T1000 (cell line): ENCODE measurements at places on chromosomes 6 and 20.

- no peak for DNase-seq
Observed at GRCh38 chr6:163095401-163095800, 319.1 kb upstream of the QKI start.

GRCh38 chr6:24931718-24932691 lies 3.8 kb downstream of the RIPOR2 start:
- no peak for DNase-seq

DNA sequence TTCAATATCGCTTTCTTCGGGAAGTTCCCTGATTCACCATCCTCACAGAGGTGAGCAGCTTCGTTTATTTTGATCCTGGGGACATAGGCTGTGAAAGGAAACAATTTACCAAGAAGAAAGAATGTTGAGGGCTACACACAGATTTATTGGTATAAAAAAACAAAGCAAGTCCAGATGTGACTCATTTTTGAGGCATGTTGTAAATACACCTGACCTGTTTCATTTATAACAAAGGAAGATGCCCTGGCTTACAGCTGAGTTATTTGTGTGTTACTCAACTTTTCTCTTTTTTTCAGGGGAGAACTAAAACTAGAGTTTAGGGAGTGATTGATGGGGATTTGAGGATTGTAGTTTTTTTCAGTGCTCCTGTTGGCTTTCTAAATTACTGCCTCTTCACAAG lies 489.5 kb downstream of the CBLN4 start:
- DNase-seq = no peak

- DNase-seq = no peak
Observed at GRCh38 chr6:41677124-41677921, 39.1 kb downstream of the MDFI start.

GRCh38 chr20:4519534-4519933 lies 202.2 kb upstream of the PRND start:
- no peak for DNase-seq

DNA sequence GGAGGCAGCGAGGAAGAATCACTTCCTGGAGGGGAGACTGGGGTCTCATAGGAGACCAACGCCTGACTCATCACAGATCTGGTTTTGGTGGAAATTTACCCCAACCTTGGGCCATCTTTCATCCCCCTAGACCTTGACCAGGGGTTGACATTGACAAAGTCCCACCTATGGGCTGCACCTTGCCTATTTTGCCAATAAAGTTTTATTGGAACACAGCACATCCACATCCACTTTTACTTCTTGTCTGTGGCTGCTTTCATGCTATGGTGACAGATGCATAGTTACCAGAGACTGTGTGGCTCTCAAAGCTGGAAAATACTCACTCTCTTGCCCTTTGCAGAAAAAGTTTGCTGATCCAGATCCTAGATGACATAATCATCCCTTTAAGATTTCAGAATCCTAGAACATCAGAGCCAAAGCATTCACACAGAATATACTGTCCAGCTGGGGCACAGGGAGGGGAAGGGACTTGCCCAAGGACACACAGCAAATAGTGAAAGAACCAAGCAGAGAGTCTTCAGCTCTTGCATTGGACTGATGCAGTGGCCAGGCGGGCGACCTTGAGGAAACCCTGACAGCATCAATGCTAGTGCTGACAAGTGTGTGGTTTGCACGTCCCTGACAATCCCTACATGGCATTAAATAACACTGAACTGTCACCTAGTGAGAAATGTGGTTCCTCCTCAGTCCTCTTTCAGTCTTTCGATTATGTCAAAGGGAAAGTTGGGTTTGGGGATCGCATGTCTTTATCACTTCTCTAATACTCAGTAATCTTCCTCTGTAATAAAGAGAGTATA lies 41.2 kb downstream of the CD40 start:
- DNase-seq = no peak

DNA sequence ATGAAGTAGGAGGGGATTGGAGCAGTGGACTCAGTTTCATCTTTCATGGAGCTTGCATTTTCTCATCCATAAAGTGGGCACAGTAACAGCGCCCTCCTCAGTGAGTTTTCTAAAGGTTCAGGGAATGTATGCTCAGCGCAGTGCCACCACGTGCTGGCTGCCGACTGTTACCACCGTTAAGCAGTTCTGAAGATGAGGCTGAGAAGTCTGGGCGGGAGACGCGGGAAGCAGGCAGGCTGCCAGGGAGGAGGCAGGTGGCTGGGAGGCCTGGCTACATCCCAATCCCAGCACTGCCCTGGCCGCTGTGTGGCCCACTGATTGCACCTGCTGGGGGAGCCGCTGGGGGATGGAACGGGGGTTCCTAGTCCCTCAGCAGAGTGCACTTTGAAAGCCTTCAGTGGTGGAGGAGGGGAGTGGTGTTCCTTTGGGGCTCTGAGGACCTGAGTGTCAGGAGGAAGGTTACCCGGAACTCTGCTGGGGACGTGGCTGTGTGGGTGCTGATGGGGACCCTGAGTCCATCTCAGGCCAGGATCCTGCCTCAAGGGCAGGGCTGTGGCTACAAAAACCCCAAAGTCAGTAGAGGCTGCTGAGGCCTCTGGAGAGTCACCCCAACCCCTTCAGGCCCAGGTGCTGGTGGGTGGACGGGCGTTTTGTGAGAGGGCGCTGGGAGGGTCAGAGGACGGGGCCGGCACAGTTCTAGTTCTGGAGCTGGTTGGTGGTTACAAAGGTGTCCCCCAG lies 28.0 kb upstream of the PHACTR3 start:
- DNase-seq = no peak

DNA sequence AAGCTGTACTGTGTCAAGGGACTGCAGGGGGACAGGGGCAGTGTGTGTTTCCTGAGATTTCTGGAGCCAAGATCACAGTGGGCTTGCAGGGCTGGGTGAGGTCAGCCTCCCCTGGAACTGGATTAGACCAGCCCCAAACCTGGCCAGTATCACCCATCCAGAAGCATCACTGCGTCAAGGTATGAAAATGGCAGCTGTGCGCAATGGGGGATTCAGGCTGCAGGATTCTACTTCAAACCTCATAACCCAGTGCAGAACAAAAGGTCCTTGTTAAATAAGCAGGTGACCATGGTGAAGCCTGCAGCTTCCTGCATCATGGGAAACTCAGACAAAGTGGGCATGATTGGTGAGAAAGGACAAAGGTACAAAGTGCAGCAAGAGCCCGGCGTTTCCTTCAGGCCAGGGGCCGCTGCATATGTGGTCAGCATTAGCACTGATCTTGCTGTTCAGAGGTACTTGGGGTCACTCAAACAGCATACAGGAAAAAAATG lies 33.4 kb downstream of the TRAF3IP2 start:
- DNase-seq = no peak

DNA sequence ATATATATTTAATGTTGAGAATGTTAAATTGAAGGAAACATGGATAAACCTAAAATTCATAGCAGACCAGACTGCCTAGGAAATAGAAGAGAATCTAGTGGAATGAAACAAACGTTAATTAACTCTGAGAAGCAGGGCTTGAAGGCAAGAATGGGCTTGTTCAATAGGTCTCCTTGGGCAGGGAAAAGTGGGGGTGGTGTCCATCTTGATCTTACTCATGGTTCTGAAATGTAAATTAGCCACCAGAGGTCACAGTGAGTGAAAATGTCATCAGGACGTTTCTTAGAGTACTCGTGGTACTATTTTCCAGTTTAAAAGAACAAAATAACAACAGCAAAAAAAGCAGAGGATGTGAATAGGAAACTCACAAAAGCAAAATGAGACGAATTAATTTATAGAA lies 66.8 kb upstream of the BTBD3 start:
- no peak for DNase-seq

- no peak for DNase-seq
Observed at GRCh38 chr20:1805161-1805581, 90.0 kb upstream of the SIRPA start.

GRCh38 chr20:47272893-47273590 lies 83.5 kb downstream of the ZMYND8 start:
- peak; percentile 42 for DNase-seq

GRCh38 chr20:33124261-33124660 lies 43.7 kb upstream of the BPIFA2 start:
- no peak for DNase-seq

DNA sequence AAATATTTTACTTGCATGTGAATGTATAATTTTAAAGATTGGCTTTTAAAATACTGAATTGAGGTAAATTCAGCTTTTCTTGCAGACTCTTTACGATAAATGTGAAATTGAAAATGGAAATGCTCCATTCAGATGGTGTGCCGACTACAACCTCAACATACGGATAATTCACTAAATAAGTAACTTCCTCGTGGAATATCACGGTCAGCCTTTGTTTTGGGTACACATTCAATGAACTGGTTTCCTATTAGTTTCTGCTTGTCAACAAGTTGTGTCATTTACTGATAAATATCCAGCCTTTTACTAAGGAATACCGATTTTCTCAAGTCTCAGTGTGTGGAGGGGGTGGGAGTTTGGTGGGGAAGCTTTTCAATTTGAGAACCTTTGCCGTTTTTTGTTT lies 2.4 kb upstream of the IRF4 start:
- no peak for DNase-seq

- DNase-seq = no peak
Observed at GRCh38 chr6:72624557-72625160, 2.8 kb downstream of the KCNQ5 start.

DNA sequence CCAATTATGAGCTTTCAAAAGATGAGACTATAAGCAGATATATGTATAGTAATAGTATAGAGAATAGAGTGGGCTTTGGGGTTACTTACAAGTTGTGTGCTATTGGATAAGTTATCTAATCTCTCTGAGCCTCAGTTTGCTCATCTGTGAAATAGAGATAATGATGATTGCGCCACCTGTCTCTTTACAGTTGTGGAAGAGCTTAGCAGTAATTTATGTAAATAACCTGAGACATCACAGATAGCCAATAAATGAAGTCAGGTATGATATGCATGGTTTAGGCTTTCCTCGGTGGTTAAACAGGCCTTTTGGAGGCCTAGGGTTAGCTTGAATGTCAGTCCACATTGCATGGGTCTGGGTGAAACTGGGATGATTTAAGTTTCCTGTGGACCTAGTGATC lies 29.8 kb upstream of the SCUBE3 start:
- DNase-seq = no peak

DNA sequence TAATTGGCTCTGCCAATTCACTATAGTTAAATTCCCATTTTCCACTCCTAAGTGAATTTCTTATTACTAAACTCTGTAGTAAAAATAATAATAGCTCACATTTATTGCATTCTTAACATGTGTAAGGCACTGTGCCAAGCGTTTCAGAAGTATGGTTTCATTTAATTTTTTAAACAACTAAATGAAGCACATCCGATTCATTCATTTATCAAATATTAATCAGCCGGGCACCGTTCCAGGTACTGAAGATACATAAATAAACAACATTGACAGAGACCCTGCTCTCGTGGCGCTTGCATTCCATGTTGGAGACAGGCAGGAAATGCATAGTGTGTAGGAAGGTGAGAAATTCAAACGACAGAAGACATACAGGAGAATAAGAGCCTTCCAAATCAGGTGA lies 423.2 kb upstream of the JARID2 start:
- no peak for DNase-seq

DNA sequence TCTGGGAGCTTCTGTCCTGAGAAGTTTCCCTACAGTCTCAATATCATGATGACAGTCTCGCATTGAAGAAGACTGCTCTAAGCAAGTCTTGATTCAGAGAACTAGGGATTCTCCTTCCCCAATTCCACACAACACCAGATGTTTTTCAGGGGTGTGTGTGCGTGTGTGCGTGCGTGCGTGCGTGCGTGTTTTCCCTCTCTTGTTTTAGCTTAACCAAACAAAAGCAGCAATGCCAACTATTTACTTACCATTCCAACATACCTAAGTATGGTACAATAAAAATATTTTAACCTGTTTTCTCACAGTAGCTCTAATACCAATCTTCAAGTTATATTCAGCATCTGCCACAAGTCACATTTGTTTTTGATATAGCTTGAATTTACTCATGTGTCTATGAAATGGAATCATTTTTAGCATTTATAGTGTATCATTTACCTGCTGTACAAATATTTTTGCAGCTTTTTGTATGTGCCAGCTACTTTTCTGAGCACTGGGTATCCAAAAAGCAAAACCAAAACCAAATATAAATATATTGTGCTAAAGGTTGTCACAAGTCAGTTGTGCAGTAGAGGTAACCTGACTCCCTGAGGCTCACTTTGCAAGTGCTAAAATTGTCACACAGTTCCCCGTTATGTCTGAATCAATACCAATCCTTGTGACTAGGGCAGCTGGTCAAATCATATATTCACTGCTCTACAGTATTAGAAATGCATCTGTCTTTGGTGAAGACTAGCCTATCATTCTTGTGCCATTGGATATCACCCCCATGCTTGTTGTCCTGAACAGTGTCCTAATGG lies 21.7 kb upstream of the MYLIP start:
- DNase-seq = no peak

DNA sequence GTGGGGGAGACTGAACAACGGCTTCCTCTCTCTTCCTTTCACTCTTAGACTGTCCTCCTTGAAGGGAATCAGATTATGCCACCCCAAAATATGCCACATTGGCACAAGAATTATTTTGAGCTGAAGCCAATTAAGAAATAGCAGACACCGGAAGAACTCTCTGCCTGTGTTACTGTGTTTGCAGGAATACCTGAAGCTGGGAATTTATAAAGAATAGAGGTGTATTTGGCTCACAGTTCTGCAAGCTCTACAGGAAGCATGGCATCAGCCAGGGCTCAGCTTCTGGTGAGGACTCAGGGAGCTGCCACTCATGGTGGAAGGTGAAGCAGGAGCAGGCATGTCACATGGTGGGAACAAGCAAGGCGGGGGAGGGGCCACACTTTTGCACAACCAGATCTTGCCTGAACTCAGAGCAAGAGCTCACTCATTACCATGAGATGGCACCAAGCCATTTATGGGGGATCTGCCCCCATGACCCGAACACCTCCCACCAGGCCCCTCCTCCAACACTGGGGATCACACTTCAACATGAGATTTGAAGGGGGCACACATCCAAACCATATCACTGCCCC lies 46.0 kb downstream of the PCNA start:
- DNase-seq = no peak

GRCh38 chr20:23879811-23880374 lies 345 bp upstream of the CST5 start:
- DNase-seq = no peak

- DNase-seq = no peak
Observed at GRCh38 chr6:131381052-131381708, 191.8 kb upstream of the ARG1 start.

DNA sequence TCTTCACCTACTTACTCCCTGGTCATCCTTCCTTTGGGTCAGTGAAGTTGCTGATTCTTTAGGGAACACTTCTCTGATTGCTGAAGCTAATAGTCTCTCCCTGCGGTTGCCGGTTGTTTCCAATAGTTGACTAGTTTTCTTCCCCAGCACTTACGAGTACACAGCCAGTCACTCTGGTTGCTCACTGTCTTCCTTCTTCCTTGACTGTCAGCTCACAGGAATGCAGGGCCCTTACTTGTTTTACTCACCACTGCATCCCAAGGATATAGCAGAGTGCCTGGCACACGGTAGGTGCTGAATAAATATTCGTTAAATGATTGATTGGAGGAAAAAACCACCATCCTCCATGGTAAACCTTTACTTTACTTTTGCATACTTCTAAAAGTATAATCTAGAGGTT lies 345.0 kb downstream of the QKI start:
- DNase-seq = no peak
